ENCODE measurements at places on chromosomes 12 and 14.
A peak's percentile ranks its signal among the peaks of the same experiment; 100 is the strongest.

GRCh38 chr12:7092229-7092985 is at the start of gene C1R:
TSS of gene C1R (minus strand) at chr12:7092445. CDS start at chr12:7092388, 57 bp downstream.
- DNase-seq: no peak

- DNase-seq: no peak
These were observed 131.1 kb downstream of the MED13L start for GRCh38 chr12:116146386-116146785.

- no peak for DNase-seq
These were observed 45.9 kb downstream of the SLC25A47 start for GRCh38 chr14:100369019-100369418.

DNA sequence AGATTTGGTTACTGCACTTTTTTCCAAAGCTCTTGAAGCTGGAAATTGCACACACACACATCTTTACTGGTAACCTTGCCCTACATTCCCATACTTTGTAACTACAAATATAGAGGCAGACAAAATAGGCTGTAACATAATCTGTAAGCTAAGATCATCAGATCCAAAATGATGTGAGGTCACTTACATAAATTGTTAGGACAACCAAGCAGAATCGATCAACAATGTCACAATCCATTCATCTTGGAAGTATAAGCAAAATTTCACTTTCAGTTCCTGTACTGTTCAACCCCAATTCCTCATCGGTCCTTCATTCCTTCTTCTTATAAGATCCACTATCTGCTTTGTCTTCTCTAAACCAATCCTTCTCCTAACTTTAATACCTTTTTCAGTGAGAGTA is 72.6 kb downstream of the EPS8 start:
- DNase-seq: no peak

DNA sequence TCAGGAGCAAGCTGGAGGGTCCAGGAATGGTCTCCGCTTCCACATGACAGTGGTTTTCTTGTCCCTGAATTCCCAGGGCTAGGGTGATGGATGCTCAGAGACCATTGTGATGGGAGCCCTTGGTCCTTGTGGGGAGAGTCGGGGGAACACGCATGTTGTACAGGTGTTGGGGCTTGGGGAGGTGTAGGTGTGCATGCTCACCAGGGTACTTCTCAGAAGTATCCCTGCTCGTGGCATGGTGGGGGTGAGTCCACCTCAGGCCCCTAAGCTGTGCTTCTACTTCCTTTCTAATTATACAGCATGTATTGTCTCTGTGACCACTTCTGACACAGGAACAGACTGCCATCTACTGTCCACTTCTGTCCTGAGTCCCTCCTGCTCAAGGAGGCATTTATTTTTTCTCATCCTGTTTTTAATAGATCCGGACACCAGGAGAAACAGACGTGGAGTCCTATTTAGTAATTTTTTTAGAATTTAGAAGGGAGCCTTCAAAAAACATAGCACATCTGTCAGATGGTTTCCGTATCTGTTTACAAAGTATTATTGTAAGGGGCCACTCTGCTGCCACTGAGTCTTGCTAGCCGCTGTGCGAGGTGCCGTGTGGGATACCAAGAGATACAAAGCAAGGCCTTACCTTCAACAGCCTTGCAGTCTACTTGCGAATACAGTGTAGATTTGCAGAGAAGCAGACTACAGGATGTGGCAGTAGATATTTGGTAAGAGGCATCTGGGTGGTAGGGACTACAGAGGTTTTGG is 10.5 kb downstream of the NTF3 start:
- peak; percentile 30 for DNase-seq

DNA sequence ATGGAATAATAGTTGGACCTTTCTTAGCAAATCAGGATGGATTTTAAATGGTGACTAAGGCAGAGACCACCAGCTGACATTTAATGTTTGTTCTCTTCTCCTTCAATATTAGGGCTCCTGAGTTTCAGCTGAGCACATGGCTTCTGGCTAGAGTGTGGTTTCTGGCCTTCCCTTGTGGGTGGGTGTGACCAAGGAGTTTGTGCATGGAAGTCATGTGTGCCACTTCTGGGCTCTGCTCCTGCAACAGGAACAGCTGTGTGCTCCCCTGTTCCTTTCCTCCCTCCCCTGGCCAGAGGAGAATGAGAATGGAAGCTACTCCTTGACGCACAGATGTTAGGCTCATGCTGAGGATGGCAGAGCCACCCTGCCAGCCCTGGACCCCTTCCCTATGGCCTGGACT is 44.2 kb downstream of the CCDC175 start:
- no peak for DNase-seq

DNA sequence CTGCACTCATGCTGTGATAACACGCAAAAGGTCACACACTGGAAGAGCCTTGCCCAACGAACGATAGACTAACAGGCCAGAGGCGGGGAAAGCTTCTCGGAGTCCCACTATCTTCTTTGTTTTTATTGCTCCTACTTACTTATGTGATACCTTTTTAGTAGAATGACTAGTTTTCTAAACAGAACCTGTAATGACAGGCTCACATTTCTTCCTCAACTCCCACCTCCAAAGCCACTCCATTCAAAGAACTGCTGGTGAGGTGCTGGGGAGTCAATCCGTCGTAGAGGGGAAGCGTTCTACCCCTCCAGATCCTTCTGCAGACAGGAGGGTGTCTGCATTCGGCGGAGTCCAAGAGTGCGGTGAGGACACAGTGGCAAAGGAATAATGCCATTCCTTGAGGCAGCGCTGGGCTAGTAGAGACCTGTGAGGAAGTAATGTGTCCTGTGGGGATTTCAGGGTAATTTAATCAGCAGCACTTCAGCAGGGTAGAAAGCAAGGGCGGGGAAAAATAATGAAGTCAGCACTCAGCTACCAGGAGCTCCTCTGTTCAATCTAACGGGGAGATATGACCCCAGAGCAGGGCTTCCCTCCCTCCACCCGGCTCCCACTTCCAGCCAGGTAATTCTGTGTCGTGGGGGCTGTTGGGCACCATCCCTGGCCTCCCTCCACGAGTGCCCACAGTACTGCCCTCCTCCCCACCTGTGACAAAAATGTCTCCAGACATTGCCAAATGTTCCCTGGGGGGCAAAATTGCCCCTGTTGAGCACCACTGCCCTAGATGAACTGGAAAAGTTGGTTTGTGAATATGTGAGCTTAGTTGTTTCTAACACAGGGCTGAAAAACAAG is 25.2 kb downstream of the SPRING1 start:
- DNase-seq: no peak

GRCh38 chr12:60689137-60689536 is 1093.3 kb downstream of the SLC16A7 start:
- no peak for DNase-seq

- no peak for DNase-seq
These were observed 88.4 kb upstream of the SFSWAP start for GRCh38 chr12:131622422-131622955.

GRCh38 chr14:100389497-100390104 is 66.5 kb downstream of the SLC25A47 start:
- DNase-seq: no peak

- DNase-seq: peak; percentile 15
These were observed 166.9 kb downstream of the BRMS1L start for GRCh38 chr14:35992816-35993683.

- no peak for DNase-seq
These were observed 42.2 kb upstream of the SLC38A2 start for GRCh38 chr12:46414591-46415268.

- DNase-seq: no peak
These were observed 895 bp upstream of the CCDC88C start for GRCh38 chr14:91418387-91419043.

GRCh38 chr12:91729543-91729942 is 416.1 kb downstream of the BTG1 start:
- DNase-seq: no peak

DNA sequence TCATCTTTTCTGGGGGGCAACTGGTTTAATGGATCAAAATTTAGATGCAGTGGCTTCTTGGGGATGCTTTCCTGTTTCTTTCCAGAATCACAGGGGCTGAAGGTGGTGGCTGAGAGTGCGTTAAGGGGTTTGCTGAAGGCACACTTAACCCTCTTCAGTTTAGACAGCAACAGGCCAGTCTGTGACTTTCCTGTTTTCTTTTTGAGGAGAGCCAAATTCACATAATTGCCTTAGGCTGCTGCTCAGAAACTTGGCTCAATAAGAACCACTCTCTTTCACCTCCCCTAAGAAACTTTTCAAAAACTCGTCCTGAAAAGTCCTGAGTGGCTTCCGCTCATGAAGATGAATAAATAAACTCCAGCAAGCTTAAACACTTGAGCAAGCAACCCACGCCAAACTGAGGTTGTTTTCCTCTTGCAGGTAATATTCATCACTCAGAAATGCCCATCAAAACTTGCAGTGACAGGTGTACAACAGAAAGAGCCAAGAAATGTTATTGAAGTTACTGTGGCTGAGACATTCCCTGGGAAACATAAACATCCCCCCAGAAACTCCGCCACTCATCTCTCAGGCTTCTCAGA is 510.4 kb downstream of the TMEM132D start:
- DNase-seq: no peak

DNA sequence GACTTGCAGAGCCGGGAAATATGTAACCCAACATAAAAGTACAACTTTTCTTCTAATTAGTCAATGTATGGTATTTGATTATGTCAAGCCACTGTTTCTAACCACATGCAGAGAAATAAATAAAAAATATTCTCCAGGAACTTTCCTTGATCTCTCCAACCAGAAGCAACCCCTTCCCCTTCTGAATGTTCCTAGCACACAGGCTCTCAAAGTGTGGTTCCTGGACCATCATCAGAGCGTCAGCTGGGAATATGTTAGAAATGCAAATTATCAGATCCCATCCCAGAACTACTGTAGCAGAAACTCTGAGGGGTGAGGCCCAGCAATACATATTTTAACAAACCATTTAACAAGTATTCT is 21.0 kb upstream of the ITPR2 start:
- DNase-seq: no peak

GRCh38 chr14:54207476-54208462 is 189.0 kb upstream of the CDKN3 start:
- no peak for DNase-seq

DNA sequence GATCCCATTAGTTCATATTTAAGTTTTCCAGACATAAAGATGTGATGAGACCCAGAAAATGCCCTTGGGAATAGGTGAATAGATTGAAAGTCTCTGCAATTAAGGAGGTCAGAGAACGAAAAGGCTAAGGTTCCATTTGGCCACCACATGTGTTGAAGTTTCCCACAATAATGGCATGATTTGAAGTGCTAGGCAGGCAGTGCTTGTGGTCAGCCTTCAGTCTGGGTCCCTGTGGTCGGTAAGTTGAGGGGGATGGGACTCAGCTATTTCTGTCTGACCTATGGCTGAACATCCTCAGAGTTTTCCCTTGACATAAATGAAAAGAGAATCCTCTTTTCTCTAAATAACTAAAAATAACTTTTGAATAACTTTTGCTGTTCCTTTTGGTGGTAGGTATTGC is 92.4 kb downstream of the PELI2 start:
- DNase-seq: no peak
